ENCODE measurements at places on chromosomes 2 and 18.

DNA sequence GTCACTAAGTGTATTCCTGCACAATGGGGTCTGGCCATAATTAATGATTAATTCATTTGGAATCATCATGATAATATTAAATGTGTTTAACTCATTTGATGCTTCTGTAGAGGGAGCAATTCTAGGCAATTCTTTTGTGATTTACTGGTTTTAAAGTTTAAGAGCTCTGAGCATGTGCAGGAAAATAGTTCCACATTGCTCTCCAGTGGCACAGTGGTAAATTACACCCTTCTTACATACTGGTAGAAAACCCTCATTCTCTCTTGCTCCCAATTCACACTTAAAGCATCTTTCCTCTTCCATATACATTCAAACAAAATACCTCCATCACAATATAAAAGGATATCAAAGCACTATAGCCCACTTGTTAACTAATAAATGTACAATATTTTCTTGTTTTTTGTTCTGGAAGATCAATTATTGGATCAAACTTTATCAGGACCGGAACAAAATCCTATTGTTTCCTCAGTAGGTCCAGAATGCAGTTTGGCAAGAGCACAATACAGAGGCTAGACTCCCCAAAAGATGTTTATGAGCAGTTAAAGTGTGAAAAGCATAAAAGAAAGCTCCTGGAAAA lies 844.3 kb downstream of the MBD2 start:
- DNase-seq = no peak

DNA sequence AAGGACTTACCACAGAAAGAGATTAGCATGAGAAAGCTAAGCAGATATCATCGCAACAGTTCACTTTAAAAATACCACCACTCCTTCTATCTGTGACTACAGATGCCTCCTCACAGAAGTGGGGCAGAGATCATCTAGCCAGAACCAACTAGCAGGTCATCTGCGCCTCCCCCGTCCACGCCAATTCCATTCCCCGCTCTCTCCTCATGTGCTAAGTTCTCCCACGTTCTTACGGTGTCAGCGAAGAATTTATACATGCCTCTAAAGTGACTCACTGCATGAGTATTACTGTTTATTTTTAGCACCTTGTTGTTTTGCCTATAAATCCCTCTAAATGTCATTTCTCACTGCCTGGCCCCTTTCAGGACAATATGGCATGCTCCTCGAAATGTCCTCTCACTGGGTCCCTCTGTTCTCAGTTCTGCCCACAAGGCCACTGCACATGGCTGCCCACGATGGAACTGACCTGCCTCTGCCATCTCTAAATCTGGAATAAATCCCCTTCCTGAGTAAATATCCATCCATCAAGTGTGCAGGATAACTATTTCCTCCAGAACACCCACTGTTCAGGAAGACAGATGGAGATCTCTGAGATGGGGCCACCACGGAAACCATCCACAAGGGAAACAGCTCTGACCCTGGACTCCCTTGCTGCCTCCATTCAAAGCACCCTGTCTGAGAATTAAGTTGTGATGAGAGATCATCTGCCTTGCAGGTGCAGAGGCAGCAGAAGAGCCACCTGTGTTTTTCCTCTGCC lies 137.7 kb downstream of the IRS1 start:
- no peak for DNase-seq

GRCh38 chr2:239157269-239157668 lies 243.6 kb downstream of the HDAC4 start:
- no peak for DNase-seq

- no peak for DNase-seq
Measured at GRCh38 chr2:46135958-46136357, 161.2 kb upstream of the EPAS1 start.

- DNase-seq = peak; percentile 83
Measured at GRCh38 chr2:73985308-73986084, 786 bp downstream of the TET3 start.

DNA sequence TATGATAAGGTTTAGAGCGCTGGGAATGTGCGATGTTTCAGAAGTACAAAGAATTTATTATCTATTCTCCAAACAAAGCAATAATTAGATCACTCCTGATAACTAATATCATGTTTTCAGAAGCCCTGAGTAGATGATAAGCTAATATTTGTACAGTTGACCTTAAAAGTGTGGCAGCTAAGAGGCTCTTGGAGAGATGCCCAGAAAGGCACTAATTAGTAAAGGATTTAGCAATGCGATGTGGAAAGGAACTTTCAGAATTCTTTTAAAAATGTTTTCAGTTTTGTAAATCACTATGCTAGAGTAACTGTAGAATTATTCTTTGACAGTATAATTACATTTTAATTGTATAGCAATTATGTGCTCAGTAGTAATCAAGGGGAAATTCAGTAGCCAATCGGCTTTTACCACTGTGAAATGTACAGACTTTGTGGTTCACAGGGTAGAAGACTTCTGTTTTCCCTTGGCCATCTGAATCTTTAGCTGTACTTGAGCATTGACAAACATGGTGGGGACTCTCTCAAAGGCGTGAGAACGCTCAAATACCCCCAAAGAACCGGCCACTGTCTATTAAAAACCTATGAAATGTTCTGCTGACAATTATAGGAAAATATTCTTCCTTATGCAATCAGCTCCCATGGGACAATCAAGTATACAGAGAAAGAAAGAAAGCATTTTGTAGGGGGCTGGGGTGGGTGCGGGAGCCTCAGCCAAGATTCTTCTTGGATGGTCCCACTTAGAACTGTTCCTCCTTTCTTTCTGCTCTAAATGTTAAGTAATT lies 262.8 kb upstream of the AGAP1 start:
- no peak for DNase-seq

DNA sequence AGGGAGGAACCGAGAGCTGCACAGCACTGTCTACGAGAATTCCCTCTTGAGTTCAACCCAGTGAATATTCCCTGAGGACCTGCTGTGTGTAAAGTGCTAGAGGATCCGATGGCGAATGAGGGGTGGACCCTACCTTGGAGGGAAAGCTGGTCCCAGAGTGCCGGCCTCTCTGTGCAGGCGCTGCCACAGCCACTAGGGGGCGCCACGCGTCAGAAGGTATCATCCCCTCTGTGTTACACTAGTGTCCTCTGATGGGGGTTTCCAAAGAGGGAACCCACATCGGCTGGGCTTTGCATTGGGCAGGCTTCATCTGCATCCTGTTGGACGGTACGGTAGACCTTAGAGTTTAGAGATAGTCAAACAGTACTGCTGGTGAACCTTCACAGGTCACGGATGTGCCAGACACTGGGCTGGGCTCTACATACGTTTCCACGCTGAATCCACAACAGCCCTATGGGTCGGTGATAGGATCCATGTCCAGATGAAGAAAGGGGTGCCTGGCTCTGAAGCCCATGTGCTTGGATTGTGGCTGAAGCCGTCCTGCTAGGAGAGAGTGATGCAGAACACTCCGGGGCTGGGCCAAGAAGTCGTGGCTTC lies 39.0 kb downstream of the COA5 start:
- peak; percentile 52 for DNase-seq

- no peak for DNase-seq
Measured at GRCh38 chr2:146388757-146389156, 1456.1 kb upstream of the ACVR2A start.

GRCh38 chr18:12408247-12408869 lies 629 bp downstream of the PRELID3A start:
- peak; percentile 6 for DNase-seq

DNA sequence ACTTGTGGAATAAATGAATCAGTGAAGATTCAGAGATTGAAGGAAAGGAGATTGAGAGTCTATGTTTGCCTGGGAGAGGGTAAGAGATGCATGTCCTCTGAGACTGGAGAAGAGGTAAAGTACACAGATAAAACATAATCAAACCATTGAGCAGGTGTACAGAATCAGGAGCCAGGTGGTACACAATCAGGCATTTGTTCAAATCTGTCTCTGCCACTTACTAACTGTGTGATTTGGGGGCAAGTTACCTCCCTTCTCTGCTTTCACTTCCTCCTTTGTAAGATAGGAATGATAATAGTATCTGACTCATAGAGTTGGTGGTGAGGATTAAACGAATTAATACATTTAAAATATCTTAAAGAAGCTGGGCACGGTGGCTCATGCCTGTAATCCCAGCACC lies 94.0 kb downstream of the CDK15 start:
- DNase-seq = no peak

GRCh38 chr2:217421834-217422233 lies 562.0 kb upstream of the TNP1 start:
- no peak for DNase-seq

GRCh38 chr2:111686994-111687393 lies 197.0 kb downstream of the ANAPC1 start:
- no peak for DNase-seq

GRCh38 chr18:56409736-56410135 lies 228.7 kb downstream of the TXNL1 start:
- DNase-seq = no peak
